NCI-H69 (cell line): ENCODE measurements at places on chromosomes 7 and 10.

GRCh38 chr7:140594131-140594691, 46.4 kb downstream of the DENND2A start:
- DNase-seq = peak; percentile 33

DNA sequence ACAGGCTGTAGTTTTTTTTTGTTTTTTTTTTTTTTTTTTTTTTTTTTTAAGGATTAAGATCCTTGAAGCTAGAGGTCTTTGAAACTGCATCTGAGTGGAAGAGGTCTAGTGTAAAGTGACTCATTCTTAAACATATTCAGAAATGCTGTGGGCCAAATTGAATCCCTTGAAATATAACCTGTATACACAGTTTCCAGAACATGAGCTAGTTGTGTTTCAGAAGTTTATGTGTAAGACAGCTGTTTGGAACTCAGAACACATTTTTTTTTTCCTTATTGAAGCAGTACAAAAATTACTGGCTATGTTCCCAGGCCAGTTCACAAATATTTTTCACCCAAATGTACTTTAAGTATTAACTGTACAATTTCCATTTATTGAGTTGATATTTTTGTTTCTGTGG, 67.9 kb downstream of the PPP1R9A start:
- DNase-seq = no peak

DNA sequence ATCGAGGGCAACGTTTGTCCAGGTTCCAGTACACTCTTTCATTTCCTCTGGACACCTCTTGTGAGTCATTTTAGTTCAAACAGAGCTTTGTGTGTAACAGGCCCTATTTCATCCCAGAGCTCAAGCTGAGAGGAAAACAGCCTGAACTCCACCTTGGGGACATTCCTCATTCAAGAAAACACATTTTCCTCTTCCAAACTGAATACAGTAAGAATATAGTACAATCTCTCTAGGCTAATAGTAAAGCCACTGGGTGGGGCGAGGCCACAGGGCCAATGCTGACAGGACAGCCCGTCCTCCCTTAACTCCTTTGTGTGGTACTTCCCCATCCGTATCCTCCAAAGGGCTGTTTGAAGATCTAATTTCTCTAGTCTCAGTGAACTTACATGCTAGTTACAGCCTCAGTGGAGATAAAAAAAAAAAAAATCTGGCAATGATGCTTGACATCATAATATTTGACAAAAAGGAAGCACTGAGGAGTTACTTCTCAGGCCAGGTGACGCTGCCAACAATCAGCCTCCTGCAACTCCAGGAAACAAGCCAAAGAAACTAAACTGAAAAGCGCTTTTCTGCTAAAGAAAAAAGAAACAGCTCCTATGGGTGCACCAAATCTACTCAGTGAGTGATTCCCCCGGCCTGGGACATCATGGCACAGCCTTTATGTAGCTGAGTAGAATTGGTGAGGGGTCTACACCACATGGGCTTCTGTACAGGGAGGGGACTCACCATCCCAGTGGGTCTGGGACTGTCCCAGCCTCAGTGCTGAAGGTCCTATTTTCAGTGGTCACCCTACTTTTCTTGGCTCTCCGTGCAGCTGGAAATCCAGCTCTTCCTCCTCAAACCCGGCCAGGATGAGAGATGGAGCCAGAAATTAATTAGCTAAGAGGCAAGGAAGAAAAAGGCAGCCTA, 238.2 kb upstream of the NEBL start:
- peak; percentile 71 for DNase-seq

DNA sequence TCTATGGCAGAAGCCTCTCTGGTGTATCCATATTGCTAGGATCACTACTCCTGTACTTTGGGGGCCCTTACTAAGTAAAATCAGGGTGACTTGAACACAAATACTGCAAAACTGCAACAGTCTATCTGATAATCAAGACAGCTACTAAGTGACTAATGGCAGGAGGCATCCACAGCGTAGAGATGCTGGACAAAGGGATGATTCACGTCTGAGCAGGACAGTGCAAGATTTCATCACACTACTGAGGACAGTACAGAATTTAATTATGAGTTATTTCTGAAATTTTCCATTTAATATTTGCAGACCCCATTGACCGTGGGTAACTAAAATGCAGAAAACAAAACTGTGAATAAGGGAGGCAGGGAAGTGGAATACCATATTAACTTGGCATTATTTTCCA, 10.4 kb downstream of the CUL2 start:
- DNase-seq = no peak

DNA sequence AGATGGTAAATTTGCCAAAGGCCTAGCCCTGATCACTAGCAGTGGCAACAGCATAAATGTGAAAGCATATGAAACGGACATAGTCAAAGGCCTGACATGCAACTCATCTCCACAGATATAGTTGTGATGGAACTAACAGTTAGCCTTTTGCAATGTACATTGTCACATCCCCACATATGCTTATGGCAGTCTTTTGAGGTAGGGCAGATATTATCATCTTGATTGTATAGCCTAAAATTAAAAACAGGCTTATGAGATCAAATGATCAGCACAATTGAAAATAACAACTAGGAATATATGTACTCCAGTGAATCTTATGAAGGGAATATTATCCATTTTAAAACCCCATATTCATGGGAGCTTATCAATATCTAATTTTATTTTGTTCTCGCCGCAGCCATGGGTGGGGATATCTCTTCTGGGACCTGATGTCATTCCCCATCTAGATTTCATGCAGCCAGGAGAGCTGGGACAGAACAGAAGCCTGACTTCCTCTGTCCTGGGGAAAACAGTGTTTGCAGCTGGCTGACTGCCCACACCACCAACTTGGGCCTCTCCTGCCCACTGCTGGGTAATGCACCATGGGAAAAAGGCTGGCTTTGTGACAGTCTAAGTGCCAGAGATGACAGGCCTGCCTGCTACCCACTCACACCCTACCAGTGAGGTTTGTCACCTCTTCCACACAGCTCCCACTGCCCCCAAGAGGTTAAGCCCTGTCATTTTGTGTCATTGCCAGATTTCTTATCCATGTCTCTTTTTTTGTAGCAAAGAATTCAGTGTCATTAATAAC, 180.2 kb upstream of the FZD1 start:
- DNase-seq = peak; percentile 47

GRCh38 chr10:105070952-105071351, 429.9 kb downstream of the SORCS3 start:
- peak; percentile 56 for DNase-seq

DNA sequence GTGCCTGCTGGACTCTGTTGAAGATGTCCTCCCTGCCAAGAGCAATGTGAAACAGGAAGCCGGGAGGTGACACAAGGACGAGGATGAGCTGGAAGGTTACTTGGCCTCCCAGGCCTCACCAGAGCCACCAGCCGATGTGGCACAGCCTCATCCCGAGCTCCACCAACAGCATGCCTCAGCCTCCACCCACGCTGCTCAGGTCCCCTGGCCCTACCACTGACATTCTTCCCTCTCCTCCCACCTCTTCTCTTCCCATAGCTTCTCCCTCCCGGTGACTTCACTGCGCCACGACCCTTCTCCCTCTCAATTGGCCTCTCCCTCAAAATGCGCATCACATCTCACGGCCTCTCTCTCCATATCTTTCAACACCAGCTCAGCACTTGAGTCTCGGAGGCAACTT, 249.9 kb downstream of the SKAP2 start:
- DNase-seq = no peak

DNA sequence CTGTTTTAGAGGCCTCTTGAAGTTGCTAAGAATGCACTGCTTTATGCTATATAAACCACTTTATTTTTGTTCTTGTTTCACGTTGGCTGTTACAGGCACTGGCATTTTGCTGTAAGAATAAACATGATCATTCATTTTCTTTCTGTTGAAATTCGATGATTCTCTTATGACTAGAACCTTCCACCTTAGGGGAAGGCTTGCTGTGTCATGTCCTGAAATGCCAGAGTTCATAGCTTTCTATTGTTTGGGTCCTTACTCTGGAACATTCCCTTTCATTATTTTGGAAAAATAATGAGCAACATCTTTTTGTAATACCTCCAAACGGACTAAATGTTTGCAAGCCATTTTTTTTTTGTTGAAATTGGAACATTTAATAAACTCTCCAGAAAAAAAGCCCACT, 495.1 kb upstream of the POT1 start:
- DNase-seq = no peak

DNA sequence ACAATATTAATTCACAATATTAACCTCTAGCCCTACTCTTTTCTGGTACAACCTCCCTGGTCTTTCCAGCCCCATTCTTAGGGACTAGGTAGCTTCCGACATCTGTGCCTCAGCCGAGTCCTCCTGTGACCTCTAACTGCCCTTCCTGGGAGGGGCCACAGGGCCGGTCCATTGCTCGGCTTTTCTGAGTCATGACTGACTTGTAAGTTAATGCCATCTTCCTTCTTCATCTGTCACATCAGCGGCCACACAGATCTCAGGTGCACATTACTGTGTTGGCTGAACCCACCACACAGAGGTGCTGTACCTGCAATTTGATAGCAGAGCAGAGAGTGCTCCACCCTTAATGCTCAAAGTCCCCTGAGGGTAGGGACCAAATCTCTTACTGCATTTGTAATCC, 4.1 kb upstream of the CPA4 start:
- DNase-seq = peak; percentile 56

DNA sequence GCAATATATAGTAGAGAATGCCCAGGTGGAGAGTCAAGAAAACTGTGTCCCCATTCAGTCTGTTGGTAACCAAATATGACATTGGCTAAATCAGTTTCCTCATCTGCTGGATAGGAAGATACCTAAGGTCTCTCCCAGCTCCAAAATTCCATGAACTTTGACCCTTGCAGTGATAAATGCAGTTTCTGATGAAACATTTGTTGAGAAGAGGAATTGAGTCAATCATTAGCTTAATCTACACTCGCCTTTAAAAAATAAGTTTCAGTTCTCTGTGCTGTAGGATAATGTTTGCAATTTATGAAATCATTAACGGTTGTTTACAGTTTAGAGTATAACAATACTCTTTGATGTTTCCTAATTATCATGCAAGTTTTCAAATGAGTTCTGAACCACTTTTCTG, 38.0 kb upstream of the SLC25A13 start:
- DNase-seq = no peak

- DNase-seq = peak; percentile 9
These were observed 13.7 kb downstream of the HTRA1 start for GRCh38 chr10:122475100-122475499.

DNA sequence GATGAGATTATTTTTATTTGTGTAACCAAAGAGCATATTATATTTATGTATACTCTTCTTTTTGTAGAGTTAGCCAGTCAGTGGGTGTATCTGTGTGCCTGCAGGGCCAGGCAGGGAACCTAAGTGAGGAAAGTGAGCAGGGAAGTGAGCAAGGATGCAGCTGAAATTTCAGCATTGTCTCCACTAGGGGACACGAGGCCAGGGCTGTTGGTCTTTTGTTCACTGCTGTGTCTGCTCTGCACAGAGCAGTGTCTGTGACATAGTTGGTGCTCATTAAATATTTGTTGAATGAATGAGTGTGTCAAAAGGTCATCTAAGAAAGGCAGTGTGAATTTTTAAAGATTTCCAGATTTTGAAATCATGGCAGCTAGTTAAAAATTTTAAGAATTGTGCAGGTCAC, 51.8 kb downstream of the SUGCT start:
- no peak for DNase-seq

DNA sequence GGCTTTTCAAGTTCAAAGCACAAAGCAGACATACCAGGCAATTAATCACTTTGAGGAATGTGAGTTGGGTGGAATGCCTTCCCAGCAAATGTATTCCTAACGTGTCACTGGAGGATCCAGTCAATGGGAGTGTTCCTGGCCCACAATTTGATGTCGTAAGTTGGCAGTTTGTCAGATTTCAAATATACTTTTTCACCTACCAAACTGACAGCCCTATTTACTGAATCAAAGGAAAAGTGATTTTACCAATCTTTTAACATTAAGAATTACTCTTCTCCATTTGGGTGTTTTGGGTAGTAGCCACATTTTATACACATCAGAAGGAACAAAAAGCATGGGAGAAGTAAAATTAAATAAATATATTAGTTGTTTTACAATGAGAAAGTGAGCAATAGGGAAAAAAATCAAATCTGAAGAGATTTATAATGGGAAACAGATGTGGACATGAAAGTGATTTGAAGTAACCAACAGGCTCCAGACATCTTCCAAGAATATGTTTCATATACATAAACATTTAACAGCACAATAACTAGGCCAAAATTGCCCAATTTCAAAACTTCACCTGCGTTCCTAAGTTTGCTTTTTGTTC, 222.9 kb downstream of the MTERF1 start:
- DNase-seq = no peak

DNA sequence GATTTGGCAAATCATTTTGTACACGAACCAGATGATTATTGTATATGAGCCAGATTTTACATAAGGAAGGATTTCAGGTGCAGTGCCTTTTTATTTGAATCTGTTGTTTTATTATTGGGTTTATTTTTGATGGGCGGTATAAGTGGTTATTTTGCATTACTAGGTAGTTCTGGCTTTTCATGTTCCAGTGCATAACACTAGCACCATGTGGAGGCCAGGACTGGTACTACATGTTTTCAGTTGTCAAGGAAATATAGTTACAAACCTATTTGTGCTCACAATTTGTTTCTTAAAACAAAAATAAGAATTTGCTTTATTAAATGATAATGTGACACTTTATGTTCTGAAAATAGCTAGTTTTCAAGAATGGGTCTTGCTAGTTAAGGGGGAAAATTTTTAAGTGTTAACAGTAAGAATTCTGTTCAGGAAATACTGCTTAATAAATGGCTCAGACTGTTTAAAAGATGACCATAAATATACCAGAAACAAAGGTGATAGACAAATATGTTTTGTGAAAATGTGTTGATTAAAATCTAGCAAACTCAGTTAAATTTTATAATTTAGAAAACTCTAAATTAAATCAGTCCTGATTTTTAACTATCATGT, 7.1 kb upstream of the SEMA3E start:
- DNase-seq = peak; percentile 66

GRCh38 chr7:14303536-14303935, 314.1 kb upstream of the ETV1 start:
- peak; percentile 48 for DNase-seq

- no peak for DNase-seq
These were observed 506.3 kb downstream of the CALN1 start for GRCh38 chr7:71905821-71906220.

GRCh38 chr10:103197174-103197573, 4.1 kb upstream of the NT5C2 start:
- no peak for DNase-seq

DNA sequence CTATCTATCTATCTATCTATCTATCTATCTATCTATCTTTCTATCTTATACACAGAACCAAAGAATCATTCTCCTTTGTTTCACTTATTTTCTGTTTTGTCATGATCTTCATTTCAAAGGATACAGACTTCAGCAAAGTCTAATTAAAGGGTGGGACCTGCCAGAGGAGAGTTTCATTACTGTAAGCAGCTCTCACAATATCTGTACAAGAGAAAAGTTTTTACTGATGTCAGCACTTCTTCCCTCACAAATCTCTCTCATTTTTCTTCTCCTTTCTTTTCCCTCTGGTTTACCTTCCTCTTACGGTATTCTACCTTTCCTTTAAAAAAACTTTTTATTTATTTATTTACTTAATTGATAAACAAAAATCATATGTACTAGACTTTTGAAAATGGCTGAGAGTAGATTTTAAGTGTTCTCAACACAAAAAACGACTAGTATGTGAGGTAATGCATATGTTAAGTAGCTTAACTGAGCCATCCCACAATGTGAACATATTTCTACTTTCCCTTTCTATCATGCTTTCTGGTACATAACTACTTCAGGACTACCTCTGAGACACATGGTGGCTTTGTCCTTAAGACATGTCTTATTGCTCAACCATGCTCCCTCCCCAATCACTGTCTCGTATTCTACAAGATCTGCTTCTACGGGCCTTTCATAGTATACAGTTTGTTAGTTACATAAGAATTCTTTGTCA, 699.3 kb downstream of the PHTF2 start:
- no peak for DNase-seq

GRCh38 chr10:104577861-104578521, 63.1 kb upstream of the SORCS3 start:
- no peak for DNase-seq

- peak; percentile 55 for DNase-seq
These were observed 180.9 kb downstream of the ANK3 start for GRCh38 chr10:60208676-60209269.
